CD8-positive, alpha-beta memory T cell (primary cell): ENCODE measurements at places on chromosomes 3 and 15.

- no peak for DNase-seq
These were observed 277.3 kb downstream of the UACA start for GRCh38 chr15:70486012-70486411.

GRCh38 chr3:174821477-174821876, 37.7 kb upstream of the NAALADL2 start:
- DNase-seq = no peak

DNA sequence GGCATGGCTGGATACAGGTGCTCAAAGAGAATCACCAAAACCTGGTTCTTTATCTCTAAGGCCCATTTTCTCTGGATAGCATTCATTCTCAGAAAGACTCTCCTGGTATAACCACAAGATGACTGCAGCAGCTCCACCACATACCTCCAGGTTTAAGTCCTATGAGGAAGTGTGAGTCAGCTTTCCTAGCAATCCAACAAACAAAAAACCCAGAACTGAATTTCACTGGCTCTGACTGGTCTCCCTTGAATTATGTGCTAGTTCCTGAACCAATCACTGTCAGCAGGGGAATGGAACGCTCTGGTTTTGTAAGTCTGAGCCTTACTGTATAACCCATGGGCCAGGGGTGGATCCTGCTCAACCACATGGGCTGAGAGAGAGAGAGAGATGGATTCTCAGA, 27.2 kb downstream of the MRPL46 start:
- no peak for DNase-seq

DNA sequence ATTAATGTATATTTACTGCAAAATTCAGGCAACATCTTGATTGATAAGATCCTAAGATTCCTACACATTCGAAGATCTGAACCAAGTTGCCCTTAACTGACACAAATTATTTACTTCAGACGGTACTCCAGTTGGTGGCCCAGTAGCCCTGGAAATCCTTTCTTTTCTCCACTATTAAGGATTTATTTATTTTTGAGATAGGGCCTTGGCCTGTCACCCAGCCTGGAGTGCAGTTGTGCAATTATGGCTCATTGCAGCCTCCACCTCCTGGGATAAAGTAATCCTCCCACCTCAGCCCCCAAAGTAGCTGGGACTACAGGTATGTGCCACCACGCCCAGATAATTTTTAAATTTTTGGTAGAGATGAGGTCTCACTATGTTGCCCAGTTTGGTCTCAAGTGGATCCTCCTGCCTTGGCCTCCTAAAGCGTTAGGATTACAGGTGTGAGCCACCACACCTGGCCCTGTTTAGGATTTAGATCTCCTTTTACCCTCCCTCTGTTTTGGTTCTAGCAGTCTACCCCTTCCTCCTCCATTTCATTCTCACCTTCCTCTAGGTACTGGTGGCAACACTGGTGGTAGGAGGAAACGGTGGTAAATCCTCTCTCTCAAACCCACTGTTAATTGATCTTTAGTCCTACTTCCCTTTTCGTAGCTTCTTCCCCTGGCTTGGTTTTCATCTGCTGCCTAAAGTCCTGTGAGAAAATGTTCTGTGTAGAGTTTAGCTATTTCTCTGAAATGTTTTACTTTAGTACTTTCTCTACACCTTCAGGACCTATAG, 12.7 kb upstream of the ZNF609 start:
- DNase-seq = no peak

DNA sequence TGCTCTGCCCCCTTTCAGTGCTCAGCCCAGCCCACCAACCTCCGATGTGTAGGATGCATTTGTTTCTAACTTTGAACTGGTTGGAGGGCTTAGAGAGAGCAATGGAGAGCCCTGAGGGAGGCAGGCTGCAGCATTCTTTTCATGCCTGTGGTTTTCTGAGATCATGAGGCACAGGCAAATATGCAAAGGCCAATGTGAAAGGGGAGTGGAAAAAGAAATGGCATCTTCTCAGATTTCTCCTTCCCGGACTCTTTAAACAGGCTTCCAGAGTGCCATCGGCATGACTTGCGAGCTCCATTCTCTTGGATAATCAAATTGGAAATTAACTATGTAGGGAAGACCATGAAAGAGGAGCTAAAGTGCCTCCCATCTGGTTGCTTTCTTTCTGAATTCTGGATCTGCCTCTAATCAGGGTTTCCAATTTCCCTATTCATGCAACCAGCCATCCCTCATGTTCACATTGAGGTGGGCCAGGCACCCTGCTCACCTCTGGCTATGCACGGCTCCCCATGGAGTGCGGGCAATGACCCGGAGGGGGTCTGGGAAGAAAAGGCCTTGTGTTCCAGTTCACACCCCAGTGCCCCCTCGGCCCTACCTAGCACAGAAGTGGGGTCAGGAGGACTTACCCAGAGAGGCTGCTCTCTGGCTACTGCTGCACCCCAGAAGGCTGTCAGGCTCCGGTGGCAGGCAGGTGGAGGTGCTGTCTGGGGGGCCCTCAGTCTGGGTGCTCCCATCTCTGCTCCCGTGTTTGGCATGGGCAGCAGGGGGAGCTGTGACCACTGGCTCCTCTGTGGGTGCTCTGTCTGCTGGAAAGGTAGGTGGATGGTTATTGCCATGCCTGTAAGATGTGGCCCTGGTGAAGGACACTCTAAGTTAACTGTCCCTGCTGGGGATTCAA, 16.1 kb downstream of the AMOTL2 start:
- no peak for DNase-seq

DNA sequence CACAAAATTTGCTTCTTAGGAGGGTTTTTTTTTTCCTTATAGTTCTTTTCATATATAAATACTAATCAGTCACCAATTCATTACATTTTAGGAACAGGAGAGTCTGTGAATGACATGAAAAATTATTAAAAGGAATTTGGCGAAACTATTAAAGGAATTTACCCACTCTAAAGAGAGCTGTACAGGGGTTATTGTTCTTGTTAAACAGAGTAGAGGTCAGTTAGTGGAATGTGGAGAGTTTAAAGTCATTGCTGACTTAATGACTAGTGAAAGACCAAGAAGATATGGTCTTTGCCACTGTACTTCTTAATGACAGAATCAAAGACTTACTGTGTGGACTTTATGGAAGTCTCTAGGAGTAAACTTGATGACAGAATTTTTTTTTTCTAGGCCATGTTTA, 333.6 kb upstream of the C2CD4B start:
- no peak for DNase-seq

DNA sequence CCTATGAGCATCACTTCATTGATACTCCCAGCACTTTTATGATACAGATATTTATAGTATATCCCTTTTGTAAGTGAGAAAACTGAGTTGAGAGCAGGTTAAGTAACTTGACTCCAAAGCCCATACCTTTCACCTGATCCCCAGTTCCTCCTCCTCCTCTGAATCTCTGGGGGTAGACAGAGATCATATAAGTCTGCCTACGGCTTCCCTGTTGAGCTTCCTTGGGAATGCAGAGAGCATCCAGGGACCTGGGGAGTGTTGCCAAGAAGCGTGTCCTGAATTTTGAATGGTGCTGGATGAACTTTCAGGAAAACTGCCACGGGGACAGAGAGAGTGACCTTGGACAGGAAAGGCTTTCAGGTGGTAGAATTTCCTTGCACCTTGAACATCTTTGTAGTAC, 268.5 kb downstream of the LRTM1 start:
- no peak for DNase-seq

GRCh38 chr3:152254041-152254440, 14.7 kb upstream of the MBNL1 start:
- no peak for DNase-seq

GRCh38 chr3:141493184-141493583, 6.4 kb downstream of the RASA2 start:
- DNase-seq = peak; percentile 61

GRCh38 chr15:92102395-92102755, 248.9 kb downstream of the SLCO3A1 start:
- no peak for DNase-seq

GRCh38 chr3:181635141-181635540, 76.6 kb upstream of the SOX2 start:
- no peak for DNase-seq

DNA sequence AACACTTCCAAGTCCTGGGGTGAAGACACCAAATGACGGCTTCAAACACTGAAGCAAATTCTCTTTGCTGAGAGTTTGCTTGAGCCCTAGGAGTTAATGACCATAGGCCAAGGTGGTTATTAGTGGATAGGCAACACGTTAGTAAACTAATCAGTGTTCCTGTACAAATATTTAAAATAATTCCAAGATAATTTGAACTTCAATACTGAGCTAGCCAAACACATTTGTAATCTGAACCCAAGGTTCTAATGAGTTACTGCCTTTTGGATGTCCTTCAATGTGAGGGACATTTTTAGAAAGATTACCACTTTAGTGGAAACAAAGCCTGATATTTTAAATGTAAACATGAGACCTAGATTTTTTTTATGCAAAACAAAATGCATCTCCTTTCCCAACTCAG, 94.6 kb downstream of the THRB start:
- DNase-seq = no peak

GRCh38 chr3:128366136-128366535, 100.6 kb downstream of the DNAJB8 start:
- DNase-seq = no peak

- no peak for DNase-seq
These were observed 14.5 kb downstream of the APBA2 start for GRCh38 chr15:28900041-28900891.

- DNase-seq = no peak
These were observed 262.9 kb downstream of the ZMAT3 start for GRCh38 chr3:178808748-178809147.

DNA sequence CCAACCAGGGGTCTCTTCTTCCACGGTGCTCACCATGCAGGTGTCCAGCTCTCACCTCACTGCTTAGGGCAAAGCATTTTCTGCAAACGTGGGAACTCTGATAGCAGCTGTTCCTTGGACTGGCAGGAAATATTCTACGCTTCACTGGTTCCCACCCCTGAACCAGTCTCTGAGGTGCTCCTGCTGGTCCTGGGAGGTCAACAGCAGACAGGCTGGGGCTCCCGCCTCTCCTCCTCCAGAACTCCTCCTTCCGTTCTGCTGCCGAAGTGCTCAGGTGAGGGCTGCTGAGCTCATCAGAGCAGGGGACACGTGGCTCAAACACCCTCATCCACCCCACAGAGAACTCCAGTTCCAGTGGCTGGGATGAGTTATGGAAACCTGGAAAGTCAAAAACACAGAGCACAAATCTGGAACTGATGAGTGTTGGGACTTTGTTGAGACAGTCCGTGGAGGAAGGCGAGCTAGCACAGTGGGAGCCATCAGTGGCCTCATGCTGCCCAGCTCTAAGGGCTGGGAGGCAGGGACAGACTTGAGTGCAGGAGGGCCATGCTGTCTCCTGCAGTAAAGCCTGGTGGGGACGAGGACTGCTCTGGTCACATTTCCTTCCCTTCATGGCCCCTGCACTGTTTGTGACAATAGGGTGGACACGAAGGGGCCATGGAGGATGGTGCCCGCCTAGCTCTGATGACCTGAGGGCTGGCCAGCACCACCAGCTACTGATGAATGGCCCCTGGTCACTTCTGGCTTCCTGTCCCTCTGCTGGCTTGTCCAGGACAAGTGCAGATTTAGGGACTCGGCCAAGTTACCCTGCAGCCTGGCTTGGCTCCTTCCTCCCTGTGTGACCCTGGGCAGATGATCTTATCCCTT, 137.8 kb downstream of the KLF13 start:
- DNase-seq = no peak

DNA sequence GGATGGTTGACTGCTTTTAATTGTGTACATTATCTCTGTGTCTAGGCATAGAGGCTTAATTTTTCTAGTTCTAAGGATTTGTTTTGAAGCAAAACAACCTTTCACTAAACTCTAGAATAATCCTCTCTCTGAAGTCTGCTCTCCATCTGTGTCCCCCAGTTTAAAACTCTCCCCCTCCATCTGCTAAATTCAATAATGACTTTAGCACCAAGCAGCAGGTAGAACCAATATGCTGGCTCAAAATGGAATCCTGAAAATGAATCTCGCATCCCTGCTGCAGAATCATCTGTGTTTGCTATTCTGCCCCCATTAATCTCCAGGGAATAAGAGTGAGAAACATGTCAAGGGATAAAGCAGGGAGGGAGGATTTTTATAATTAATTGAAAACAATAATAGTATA, 111.8 kb downstream of the TUSC7 start:
- no peak for DNase-seq

DNA sequence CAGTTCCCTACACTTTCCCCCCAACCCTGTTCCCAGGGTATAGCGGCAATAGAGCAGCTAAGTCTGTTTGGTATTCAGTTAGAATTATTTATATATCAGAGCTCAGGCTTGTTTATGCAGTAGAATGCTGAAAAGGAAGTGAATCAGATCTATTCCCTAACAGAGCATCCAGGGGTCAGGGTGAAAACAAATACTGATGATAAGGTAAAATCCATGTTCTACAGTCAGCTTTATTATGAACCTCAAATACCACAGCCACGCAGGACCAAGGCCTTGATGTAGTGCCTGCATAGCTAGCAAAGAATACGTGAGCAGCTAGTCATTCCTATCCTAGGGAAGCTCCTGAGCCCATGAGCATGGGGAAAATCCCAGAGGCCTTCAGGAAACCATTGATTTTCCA, 229.7 kb upstream of the ICE2 start:
- no peak for DNase-seq

GRCh38 chr15:22958487-22959280, 21.5 kb downstream of the CYFIP1 start:
- DNase-seq = no peak

DNA sequence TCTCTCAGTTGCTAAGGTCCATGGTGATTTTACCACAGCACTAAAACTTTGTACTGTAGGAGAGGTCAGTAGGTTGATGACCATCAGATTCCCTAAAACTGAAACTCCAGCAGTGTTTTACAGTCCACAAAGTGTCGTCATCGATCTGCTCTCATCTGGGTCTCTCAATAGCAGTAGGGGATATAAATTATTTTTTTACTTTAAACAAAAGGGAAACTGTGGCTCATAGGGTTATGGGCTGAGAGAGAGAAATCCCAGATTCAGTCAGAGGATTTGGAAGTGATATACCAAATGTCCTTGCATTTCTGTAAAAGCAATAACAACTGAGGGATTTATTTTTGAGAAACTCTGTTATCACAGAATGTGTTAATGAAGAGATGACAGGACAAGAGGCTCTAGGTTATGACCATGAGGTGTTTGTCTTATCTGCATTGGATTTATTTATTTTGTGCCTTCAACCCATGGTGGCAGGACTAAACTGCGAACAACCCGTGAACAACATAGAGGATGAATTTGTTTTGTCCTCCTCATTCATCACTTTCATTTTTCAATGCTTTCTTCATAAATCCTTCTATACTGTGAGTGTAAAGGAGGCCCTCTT, 869.7 kb downstream of the OTOL1 start:
- DNase-seq = no peak

GRCh38 chr3:194276768-194277103, 74.4 kb downstream of the CPN2 start:
- no peak for DNase-seq

GRCh38 chr3:51382076-51382745, 2.9 kb upstream of the MANF start:
- no peak for DNase-seq

DNA sequence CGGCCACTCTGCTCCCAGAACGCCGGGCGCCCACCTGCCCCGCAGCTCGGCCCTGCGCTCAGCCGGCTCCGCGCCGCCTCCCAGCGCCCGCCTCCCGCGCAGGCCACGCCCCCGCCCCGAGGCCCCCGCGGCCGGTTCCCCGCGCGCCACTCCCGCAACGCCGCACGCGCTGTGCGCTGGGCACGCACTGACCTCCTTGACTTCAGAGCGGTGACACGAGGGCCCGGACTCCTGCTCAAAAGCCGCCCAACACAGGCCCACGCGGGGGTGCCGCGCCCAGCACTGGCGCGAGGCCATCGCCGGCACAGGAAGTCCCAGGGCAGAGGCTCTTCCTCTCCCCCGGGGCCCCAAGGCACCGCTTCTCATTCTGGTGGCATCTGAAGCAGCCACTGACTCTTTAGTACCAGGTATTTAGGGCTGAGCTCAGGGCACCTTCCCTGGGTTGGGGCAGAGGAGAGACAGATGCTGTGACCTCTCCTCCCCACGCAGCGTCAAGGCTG, 12.4 kb downstream of the TNK2 start:
- DNase-seq = peak; percentile 71
